ENCODE measurements at places on chromosomes 4 and X. TPM values are rescaled to one million over a fixed set of nuclear protein-coding genes. Genes with fewer than 3 reads are reported as not detected.

Gene SORCS2
- total RNA-seq: 2.2 TPM

Gene NFKB1
- total RNA-seq: 34.8 TPM

Gene SFRP2
- total RNA-seq: 6.7 TPM

DNA sequence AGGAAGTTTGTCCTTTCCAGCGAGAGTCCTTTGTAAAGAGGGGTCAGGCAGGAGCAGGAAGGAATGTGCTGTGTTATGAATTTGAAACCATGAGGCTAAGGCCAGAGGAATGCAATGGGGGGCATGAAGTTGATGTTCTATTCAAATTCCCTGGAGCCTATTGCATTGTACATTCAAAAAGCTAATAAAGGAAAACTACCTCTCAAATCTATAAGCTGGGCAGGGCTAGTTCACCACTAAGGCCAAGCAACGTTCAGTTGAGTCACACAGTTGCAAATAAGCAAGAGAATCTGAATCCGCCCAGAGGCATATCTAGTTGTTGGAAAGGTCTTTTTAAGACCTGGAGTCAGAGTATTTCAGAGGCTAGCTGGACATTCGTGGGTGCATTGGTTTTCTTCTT is 148.3 kb downstream of the DCTD start:
- H3K27me3 ChIP-seq: no peaks in the 10 kb centered on the region
- DNase-seq: no peak
- no peaks in the 10 kb centered on the region for H3K36me3 ChIP-seq
- H3K4me3 ChIP-seq: no peak overlapping the region
- no peak overlapping the region for H3K27ac ChIP-seq
